NCI-H460 (cell line): ENCODE measurements at places on chromosomes 3 and 15. TPM values are rescaled to one million over a fixed set of nuclear protein-coding genes. Genes with fewer than 3 reads are reported as not detected.

- DNase-seq, result no peak
Observed at GRCh38 chr3:61928776-61929314, 367.5 kb downstream of the PTPRG start.

GRCh38 chr3:57227204-57227929 is at the start of gene APPL1:
APPL1 (plus strand) TSS chr3:57227729; CDS start chr3:57227884, 155 bp downstream.
- peak; percentile 77 for DNase-seq

DNA sequence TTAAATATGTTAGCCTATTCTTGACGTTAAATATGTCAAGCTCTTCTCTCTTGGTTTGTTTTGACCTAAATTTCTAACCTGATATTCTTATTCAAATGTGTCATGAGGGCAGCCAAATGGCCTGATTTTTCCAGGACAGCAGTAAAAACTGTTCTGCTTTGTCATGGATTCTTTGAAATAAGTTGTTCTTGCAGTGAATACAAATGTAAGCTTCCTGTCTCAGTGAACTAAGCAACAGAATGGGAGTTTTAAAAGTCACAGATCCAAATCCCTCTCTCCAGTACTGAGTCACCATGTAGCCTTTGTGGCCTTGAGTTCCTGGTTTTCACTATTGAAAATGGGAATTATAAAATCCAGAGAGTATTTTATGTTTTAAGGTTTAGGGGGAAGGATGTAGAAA is 301.8 kb downstream of the NLGN1 start:
- no peak for DNase-seq

Gene CLDN16
- 0.78 and 0.87 TPM in 2 replicates for total RNA-seq

- no peak for DNase-seq
Observed at GRCh38 chr3:110504901-110505300, 566.7 kb upstream of the NECTIN3 start.

GRCh38 chr3:147360646-147361453 is 45.5 kb downstream of the ZIC4 start:
- DNase-seq, result no peak
